ENCODE measurements at places on chromosomes 2 and 18. TPM values are rescaled to one million over a fixed set of nuclear protein-coding genes. Genes with fewer than 3 reads are reported as not detected.

CDH19 gene
- 1.7 TPM for total RNA-seq

DNA sequence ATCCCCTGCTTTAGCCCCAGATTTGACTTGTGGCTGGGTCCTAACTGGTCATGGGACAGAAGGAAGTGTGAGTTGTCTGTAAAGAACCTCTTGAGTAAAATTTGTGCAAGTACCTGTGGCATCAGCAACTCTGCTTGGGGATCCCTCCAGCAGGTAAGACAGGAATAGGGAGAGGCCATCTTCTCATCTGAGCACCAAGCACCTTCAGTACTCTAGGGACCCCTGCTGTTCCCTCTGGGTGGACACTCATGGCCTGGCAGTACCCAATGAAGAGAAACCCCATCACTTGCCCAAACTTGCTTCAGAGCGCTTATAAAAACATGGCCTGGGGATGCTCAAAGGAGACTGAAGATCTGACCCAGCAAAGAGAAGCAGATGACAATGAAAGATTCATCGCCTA, 297.8 kb downstream of the SP3 start:
- no peaks in the 10 kb centered on the region for H3K36me3 ChIP-seq
- no peak overlapping the region for H3K4me3 ChIP-seq
- no peaks in the 10 kb centered on the region for H3K4me1 ChIP-seq
- H3K27ac ChIP-seq: no peak overlapping the region
- peaks cover 23% of the 10 kb centered on the region for H3K27me3 ChIP-seq

DNA sequence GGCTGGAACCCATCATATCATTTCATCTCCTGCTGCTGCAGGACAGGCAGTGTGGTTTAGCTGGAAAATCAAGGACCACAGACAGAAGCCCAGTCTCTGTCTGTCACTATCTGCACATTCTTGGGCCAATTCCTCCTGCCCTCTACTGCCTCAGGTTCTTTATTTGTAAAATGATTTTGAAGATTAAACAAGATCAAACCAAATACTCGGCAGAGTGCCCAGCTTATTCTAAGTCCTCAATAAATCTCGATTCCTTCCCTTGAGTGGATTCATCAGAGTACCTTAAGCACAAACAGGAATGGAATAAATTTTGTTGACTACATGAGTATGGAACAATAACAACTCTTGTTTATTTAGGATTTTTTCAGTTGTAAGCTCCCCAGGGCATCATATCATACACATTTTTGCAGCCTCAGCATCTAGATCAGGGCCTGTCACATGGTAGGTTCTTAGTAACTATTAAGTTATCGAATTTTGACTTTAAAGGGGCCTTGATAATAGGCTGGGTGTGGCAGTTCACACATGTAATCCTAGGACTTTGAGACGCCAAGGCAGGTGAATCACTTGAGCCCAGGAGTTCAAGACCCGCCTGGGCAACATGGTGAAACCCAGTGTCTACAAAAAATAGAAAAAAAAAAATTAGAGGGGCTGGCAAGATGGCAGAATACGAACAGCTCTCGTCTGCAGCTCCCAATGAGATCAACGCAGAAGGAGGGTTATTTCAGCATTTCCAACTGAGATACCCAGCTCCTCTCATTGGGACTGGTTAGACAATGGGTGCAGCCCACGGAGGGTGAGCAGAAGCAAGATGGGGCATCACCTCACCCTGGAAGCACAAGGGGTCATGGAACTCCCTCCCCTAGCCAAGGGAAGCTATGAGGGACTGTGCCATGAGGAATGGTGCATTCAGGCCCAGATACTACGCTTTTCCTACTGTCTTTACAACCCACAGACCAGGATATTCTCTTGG, 11.1 kb downstream of the RHOB start:
- H3K27me3 ChIP-seq: no peaks in the 10 kb centered on the region
- DNase-seq: no peak
- no peak overlapping the region for H3K4me3 ChIP-seq
- no peak overlapping the region for H3K27ac ChIP-seq
- H3K4me1 ChIP-seq: no peaks in the 10 kb centered on the region

DNA sequence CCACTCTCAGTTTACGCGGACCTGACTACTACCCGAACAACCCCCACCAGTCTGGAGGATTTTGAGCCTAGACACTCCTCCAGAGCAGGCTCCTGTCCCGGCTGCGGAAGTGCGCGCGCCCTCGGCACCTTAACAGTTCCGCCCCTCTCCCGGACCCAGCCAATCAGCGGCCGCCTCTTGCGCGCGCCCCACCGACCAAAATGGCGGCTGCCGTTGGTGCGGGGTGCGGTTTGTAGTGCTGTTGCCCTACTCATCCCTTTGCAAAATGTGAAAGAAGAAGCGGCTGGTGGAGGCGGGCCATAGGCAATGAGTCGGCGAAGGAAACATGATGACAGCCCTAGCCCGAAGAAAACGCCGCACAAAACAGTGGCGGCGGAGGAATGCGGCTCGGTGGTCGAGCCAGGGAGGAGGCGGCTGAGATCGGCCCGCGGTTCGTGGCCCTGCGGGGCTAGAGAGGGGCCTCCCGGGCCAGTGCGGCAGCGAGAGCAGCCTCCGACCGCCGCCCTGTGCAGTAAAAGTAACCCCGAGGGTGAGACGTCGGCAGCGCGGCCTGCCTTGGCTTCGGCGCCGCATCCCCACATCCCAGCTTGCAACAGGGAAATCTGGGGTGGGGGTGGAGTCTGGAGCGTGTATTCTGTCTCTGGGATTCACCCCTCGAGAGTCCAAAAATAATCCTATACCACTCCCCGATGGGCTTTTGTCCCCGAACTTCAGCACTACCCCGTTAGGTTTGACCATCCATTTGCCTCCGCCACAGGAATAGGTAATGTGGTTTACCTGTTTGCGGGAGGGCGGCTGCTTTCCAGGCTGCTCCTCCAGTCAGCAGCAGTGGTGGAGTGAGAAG, at the start of gene ETAA1:
Gene ETAA1, plus strand, starts transcription at position 191 of the 844 bp plus-strand sequence. Its CDS starts 116 bp downstream, at position 307.
- H3K27me3 ChIP-seq: no peaks in the 10 kb centered on the region
- peak within 1 kb of the TSS; percentile 93 for H3K4me3 ChIP-seq
- H3K36me3 ChIP-seq: no peaks in the 10 kb centered on the region
- peak within 1 kb of the TSS; percentile 94 for H3K27ac ChIP-seq
- H3K4me1 ChIP-seq: no peaks in the 10 kb centered on the region

- no peaks in the 10 kb centered on the region for H3K36me3 ChIP-seq
- H3K27ac ChIP-seq: no peak overlapping the region
- H3K4me1 ChIP-seq: peaks cover 7% of the 10 kb centered on the region
- peaks cover 3% of the 10 kb centered on the region for H3K27me3 ChIP-seq
Measured at GRCh38 chr2:161243312-161243711, 64.9 kb upstream of the PSMD14 start.

DNA sequence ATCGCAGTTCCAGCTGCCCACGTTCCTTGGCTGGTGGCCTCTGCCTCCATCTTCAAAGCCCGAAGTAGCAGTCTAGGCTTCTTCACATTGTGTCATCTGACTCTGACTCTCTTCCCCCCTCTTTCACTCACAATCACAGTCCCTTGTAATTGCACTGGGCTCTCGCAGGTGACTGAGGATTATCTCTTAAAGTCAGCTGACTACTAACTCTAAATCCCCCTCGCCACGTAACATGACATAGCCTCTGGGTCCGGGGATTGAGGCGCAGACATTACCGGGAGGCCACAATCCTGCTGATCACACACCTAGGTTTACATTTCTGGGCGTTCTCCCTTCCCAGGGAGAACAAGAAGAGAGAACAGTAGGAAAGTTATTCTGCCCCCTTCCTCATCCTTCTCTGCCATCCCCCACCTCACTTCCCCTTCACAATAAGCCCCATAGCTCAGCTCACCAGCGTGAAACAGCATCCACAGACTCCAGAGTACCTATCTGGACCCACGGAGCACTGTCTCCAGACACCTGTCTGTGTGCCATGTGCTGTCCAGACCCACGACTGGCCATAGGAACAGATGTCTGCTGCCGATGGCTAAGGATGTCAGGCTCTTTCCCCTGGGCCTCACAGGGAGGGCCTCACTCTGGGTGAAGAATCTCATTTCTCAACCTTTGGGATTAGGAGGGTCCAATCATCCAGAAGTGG, 64.3 kb upstream of the FZD7 start:
- no peak for DNase-seq
- no peaks in the 10 kb centered on the region for H3K36me3 ChIP-seq
- no peak overlapping the region for H3K4me3 ChIP-seq
- H3K4me1 ChIP-seq: peaks cover 11% of the 10 kb centered on the region
- H3K27ac ChIP-seq: no peak overlapping the region

TNFRSF11A gene
- 4.3 TPM for total RNA-seq

GRCh38 chr2:172792711-172793110, 57.1 kb downstream of the RAPGEF4 start:
- no peak for DNase-seq
- H3K27me3 ChIP-seq: no peaks in the 10 kb centered on the region
- H3K36me3 ChIP-seq: no peaks in the 10 kb centered on the region

- DNase-seq: no peak
- no peaks in the 10 kb centered on the region for H3K4me1 ChIP-seq
- H3K27ac ChIP-seq: no peak overlapping the region
- H3K4me3 ChIP-seq: no peak overlapping the region
- no peaks in the 10 kb centered on the region for H3K36me3 ChIP-seq
Measured at GRCh38 chr2:187093771-187094412, 244.9 kb upstream of the ZSWIM2 start.

- DNase-seq: peak; percentile 25
- peaks cover 34% of the 10 kb centered on the region for H3K4me1 ChIP-seq
- H3K4me3 ChIP-seq: no peak overlapping the region
- H3K27ac ChIP-seq: peak overlapping the region; percentile 49
- no peaks in the 10 kb centered on the region for H3K36me3 ChIP-seq
Measured at GRCh38 chr2:46874236-46874929, 41.2 kb downstream of the MCFD2 start.

GRCh38 chr18:67219821-67220220, 296.7 kb downstream of the DSEL start:
- no peaks in the 10 kb centered on the region for H3K27me3 ChIP-seq
- no peak overlapping the region for H3K27ac ChIP-seq
- no peak for DNase-seq
- no peak overlapping the region for H3K4me3 ChIP-seq
- H3K4me1 ChIP-seq: no peaks in the 10 kb centered on the region

CD207 gene
- total RNA-seq: 0.11 TPM

DNA sequence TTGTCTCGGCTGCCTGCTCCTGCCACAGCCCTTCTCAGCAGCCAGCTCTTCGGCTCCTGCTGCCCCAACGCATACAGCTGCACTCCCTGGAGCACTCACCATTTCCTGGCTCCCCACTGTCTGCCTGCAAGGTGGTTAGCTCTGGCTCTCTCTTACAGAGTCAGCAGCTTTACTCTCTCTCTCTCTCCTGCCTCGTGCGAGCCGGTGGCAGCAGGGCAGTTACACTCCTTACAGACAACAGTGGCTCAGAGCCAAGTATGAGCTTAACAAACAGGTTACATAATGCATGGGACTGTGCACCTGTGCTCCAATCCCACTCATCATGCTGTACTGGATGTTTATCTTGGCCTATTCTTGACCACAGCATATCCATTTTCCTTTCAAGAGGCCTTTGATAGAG, 47.4 kb upstream of the DNAJC10 start:
- no peak overlapping the region for H3K27ac ChIP-seq
- peak; percentile 65 for DNase-seq
- H3K27me3 ChIP-seq: no peaks in the 10 kb centered on the region
- no peak overlapping the region for H3K4me3 ChIP-seq
- no peaks in the 10 kb centered on the region for H3K4me1 ChIP-seq
- H3K36me3 ChIP-seq: no peaks in the 10 kb centered on the region

DNA sequence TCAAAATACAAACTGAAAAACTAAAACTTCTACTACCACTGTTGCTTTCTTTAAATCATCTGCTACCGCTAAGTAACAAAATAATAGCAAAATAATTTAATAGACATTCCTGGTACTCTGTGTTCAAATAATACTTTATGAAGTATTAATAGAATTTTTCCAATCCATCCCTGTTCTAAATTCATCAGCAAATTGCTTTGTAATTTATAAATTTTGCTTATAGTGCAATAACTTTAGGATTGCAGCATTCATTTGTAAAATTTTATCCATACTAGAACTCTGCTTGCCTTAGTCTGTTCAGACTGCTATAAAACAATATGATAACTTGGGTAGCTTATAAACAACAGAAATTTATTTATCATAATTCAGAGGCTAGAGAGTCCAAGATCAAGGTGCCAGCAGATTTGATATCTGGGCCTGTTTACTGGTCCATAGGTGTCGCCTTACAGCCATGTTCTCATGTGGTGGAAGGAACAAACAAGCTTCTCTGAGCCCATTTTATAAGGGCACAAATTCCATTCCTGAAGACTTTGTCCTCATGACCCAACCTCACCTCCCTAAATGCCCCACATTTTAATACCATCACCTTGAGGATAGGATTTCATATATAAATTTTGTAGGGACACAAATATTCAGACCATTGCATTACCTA, 415.1 kb upstream of the MAP2 start:
- H3K27me3 ChIP-seq: no peaks in the 10 kb centered on the region
- no peak for DNase-seq
- H3K4me3 ChIP-seq: no peak overlapping the region
- H3K36me3 ChIP-seq: no peaks in the 10 kb centered on the region

DNA sequence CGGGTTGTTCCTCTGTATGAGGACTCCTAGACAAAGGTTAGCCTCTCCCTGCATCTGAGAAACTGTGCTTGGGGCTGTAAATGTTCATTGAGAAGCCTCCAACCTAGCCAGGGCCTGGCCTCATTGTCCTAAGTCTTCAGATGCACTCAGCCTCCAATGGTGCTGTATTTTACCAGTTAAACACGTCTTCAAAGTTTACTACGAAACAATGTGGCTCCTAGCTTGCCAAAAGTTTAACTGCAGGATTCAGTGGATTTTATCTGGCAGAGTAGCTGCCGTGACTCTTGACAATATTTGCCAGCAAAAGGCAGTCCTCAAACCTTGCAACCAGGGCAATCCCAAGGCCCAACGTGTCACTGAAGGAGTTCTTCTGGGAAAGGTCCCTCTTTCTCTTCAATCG, 1.1 kb downstream of the PID1 start:
- peak overlapping the region; percentile 12 for H3K4me3 ChIP-seq
- H3K27ac ChIP-seq: no peak overlapping the region
- H3K4me1 ChIP-seq: peaks cover 27% of the 10 kb centered on the region
- no peaks in the 10 kb centered on the region for H3K36me3 ChIP-seq
- H3K27me3 ChIP-seq: no peaks in the 10 kb centered on the region

GRCh38 chr2:8427211-8427610, 254.6 kb upstream of the ID2 start:
- H3K27me3 ChIP-seq: no peaks in the 10 kb centered on the region
- DNase-seq: no peak
- no peak overlapping the region for H3K27ac ChIP-seq
- no peaks in the 10 kb centered on the region for H3K4me1 ChIP-seq
- H3K36me3 ChIP-seq: no peaks in the 10 kb centered on the region

- H3K27me3 ChIP-seq: no peaks in the 10 kb centered on the region
- H3K36me3 ChIP-seq: no peaks in the 10 kb centered on the region
- H3K4me3 ChIP-seq: no peak overlapping the region
Measured at GRCh38 chr18:33232318-33232626, 208.2 kb downstream of the CCDC178 start.

All from lung (tissue), 17 donors.